ENCODE measurements at places on chromosomes 13 and 19. TPM values are rescaled to one million over a fixed set of nuclear protein-coding genes. Genes with fewer than 3 reads are reported as not detected.

The CPB2 gene
- total RNA-seq = not detected

DNA sequence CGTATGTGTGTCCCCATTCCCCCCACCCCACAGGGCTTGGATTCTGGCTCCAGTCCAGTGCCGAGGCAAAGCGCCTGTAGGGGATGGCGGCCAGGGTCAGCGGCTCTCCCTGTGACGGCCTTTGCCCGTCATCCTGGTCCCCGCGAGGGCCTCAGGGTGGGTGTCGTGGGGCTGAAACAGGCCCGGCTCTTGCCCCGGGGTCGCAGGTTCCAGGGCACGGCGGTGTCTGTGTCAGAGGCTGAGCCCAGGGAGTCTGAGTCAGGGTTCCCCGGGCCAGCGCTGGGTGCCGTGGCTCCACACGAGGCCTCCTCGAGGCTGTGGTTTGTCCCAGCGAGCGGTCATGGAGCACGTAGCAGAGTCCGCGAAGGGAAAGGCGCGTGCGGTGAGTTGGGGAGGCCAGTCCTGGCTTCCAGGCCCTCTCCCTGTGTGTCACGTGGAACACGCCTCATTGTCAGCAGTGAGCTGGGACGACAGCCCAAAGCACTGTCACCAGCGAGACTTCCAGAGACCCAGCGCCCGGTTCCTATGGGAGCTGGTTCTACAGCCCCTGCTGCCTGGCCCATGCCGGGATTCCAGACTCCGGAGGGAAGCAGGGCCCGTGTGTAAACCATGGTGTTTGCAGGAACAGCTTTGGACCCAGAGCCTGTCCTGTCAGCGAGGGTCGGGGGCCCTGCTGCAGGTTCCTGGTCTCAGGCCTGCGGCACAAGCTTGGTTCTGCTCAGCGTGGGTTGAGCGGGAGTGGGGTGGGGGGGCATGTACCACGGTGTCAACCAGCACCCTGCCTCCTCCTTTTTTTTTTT is 13.4 kb downstream of the NCLN start:
- H3K27me3 ChIP-seq = no peaks in the 10 kb centered on the region
- peaks cover 7% of the 10 kb centered on the region for H3K36me3 ChIP-seq
- H3K4me3 ChIP-seq = no peak overlapping the region
- DNase-seq = no peak
- no peaks in the 10 kb centered on the region for H3K4me1 ChIP-seq
- no peak overlapping the region for H3K27ac ChIP-seq

GRCh38 chr13:43516401-43516833 is 270.4 kb downstream of the ENOX1 start:
- no peaks in the 10 kb centered on the region for H3K36me3 ChIP-seq
- no peak overlapping the region for H3K27ac ChIP-seq
- peaks cover 4% of the 10 kb centered on the region for H3K27me3 ChIP-seq
- no peaks in the 10 kb centered on the region for H3K4me1 ChIP-seq

- H3K36me3 ChIP-seq = peaks cover 6% of the 10 kb centered on the region
- H3K27ac ChIP-seq = peak overlapping the region; percentile 68
- H3K4me3 ChIP-seq = peak overlapping the region; percentile 76
- no peaks in the 10 kb centered on the region for H3K27me3 ChIP-seq
- peaks cover 17% of the 10 kb centered on the region for H3K4me1 ChIP-seq
- no peak for DNase-seq
Observed at GRCh38 chr19:17235971-17236777, 9.5 kb downstream of the NR2F6 start.

DNA sequence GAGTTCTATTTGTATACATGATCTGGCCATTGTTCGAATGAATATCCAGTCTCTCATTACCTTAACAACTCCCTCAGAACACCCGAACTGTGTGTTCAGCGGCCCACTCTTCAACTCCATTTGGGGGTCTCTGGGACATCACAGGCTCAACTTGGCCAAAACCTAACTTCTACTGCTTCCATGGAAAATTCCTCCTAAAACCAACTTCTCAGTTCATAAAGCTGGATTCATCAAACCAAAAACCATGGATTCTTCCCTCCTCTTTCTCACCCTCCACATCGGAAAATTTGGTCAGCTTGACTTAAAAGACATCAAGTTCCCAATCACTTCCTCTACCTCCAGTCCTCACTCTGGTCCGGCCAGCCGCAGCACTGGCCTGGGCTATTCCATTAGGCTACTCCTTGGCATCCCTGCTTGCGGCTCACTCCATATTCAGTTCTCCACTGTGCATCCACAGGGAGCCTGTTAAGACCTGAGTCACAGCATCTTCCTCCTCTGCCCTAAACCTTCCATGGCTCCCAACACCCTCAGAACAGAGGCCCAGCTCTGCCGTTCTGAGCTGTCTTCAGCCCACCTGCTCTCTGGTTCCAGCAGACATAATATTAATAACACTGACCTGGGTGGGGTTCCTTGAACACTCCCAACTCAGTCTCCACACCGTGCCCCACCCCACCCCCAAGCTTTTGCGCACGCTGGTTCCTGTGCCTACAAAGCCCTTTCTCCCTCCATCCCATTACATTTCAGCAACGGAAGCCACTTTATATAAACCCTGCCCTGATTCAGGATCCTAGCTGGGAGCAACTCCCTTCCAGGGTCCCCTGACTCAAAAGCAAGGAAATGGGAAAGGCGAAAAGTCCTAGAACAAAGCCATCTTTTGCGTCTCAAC is 1.1 kb downstream of the ZNF792 start:
- H3K27ac ChIP-seq = peak overlapping the region; percentile 79
- H3K36me3 ChIP-seq = peaks cover 60% of the 10 kb centered on the region

GRCh38 chr19:48635966-48636858 is 967 bp downstream of the DBP start:
- peak overlapping the region; percentile 73 for H3K27ac ChIP-seq
- peak overlapping the region; percentile 85 for H3K4me3 ChIP-seq
- H3K27me3 ChIP-seq = no peaks in the 10 kb centered on the region
- H3K36me3 ChIP-seq = no peaks in the 10 kb centered on the region
- peak; percentile 40 for DNase-seq

GRCh38 chr13:44719857-44720671 is 143.9 kb upstream of the TSC22D1 start:
- no peak overlapping the region for H3K4me3 ChIP-seq
- peaks cover 12% of the 10 kb centered on the region for H3K27me3 ChIP-seq
- no peak overlapping the region for H3K27ac ChIP-seq
- H3K36me3 ChIP-seq = no peaks in the 10 kb centered on the region
- DNase-seq = no peak

- H3K27ac ChIP-seq = no peak overlapping the region
- DNase-seq = no peak
- no peak overlapping the region for H3K4me3 ChIP-seq
- no peaks in the 10 kb centered on the region for H3K4me1 ChIP-seq
- no peaks in the 10 kb centered on the region for H3K36me3 ChIP-seq
- peaks cover 42% of the 10 kb centered on the region for H3K27me3 ChIP-seq
Observed at GRCh38 chr13:50162567-50162966, 147.3 kb downstream of the KCNRG start.

GRCh38 chr13:46552303-46552682 is 677 bp upstream of the LRCH1 start:
- H3K4me3 ChIP-seq = peak overlapping the region; percentile 92
- H3K27ac ChIP-seq = peak overlapping the region; percentile 63
- H3K27me3 ChIP-seq = peaks cover 4% of the 10 kb centered on the region
- peaks cover 43% of the 10 kb centered on the region for H3K4me1 ChIP-seq
- DNase-seq = no peak
- H3K36me3 ChIP-seq = no peaks in the 10 kb centered on the region

Data from activated CD4-positive, alpha-beta memory T cell treated with anti-CD3 and anti-CD28 coated beads, Interleukin-2, amount 10 ng/mL, durations not matched to agents 7 days and 5 days (primary cell).